ENCODE measurements at places on chromosomes 16 and 17. TPM values are rescaled to one million over a fixed set of nuclear protein-coding genes. Genes with fewer than 3 reads are reported as not detected.

Gene CALB2
- total RNA-seq, result not detected

Gene LGALS9
- 38.4 TPM for total RNA-seq

Gene CA5A
- total RNA-seq, result 0.13 TPM

Gene OR4D1
- total RNA-seq, result 0.10 TPM

Gene RAPGEFL1
- total RNA-seq, result 13.0 TPM

Gene AGRP
- total RNA-seq, result not detected

Gene RAB37
- 6.0 TPM for total RNA-seq

Gene MYH2
- not detected for total RNA-seq

Gene NDE1
- total RNA-seq, result 87.4 TPM

Gene DNASE1L2
- total RNA-seq, result 2.2 TPM

Gene DOC2B
- total RNA-seq, result 5.5 TPM

Gene TMEM101
- 31.6 TPM for total RNA-seq

Gene ATPAF2
- 37.8 TPM for total RNA-seq

Gene FN3K
- total RNA-seq, result 2.7 TPM

Gene CARD14
- total RNA-seq, result not detected

Gene STH
- not detected for total RNA-seq

Gene TMEM186
- total RNA-seq, result 16.9 TPM

All from activated T-helper 1 cell treated with anti-CD3 and anti-CD28 coated beads, Interleukin-12 subunit alpha, Interleukin-12 subunit beta, Interleukin-2, Interleukin-4 antibody, amounts not matched to agents 30 ng/mL and 10 ng/mL and 1 ng/mL, durations not matched to agents 14 hours and 24 hours and 36 hours (primary cell).